Mammary epithelial cell (primary cell): ENCODE measurements at places on chromosomes 13 and 19.

DNA sequence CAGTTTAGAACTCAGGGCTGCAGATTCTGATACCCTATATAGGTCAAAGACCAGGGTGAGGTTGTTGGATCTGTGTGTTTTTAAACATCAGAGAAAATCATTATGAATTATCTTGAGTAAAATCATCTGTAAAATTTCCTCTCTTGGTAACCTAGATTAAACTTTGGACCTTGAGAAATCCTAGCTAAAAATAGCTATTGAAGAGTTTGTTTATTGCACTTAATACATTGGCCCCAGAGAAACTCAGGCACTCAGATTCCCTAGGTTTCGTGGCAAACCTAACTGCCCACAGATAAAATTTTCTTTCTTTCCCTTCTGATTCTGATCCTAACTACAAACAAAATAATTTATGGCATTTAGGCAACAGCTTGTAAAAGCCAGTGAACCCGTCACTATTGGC, 102.3 kb downstream of the GPC6 start:
- DNase-seq: no peak

DNA sequence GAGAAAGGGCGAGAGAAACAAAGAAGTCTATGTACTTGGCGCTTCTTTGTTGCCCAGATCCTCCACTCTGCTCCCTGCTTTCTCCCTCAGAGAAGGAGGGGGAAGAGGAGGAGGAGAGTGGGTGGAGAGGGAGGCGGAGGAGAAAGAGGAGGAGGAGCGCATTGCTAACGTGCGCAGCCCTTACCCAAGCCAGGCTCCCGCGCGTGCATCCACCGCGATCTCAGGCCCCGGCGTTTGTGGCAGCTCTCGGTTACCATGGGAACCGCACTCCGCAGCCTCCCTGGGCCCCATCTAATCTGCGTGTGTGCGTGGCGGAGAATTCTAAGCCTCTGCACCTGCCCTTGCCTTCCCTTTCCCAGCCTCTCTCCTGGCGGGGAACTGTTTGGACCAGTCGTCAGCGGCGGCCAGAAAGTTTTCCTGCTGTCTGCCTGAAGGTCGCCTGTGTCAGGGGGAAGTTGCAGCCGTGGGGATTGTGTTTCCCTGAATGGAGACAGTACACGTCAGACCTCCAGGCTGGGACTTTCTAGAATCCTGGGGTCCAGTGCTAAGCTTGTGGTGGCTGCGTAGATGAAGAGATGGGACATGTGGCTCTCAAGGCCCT, at the start of gene ERICH6B:
Gene ERICH6B (minus strand): TSS at position 239 of the 601 bp plus-strand sequence. CDS start 18,734 bp downstream, outside the sequence.
- no peak for DNase-seq

- DNase-seq: no peak
Observed at GRCh38 chr19:30446850-30447552, 74.8 kb downstream of the ZNF536 start.

GRCh38 chr13:57409121-57409520, 222.4 kb upstream of the PCDH17 start:
- DNase-seq: no peak

DNA sequence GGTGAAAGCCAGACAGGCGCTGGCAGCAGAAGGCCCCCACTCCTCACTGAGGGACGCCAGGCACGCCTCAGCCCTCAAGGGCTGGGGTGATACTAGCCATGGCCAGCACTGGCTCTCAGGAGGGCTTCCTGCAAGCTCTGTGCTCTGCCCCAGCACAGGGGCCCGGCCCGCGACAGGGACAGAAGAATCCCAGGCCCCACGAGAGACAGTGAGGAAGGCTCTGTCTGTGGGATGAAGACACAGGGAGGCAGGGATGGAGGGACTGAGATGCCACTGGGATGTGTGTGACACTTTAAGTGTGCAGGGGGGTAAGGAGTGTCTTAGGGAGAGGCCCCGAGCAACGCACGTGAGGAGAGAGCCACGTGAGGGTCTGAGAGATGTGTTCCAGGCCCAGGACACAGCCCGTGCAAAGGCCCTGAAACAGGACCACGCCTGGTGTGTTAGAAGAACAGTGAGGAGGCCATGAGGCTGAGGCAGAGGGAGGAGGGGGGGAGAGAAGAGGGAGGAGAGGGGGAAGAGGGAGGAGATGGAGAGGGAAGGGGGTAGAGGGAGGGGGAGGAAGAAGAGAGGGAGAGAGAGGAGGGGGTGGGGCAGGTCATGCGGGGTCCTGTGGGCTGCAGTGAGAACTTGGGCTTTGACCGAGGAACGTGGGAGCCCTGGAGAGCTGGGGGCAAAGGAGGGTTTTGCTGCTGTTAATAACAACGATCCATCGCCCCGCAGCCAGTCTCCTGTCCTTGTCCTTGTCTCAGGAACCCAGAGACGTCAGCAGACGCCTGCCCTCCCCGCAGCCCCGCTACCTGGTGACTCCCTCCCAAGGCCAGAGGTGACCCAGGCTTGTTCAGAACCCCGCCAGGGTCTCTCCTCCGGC, 7.2 kb downstream of the RPL36 start:
- no peak for DNase-seq

- DNase-seq: no peak
Observed at GRCh38 chr19:6811378-6811777, 38.9 kb downstream of the VAV1 start.

GRCh38 chr13:50236898-50237318, 221.7 kb downstream of the KCNRG start:
- no peak for DNase-seq

- no peak for DNase-seq
Observed at GRCh38 chr13:48221686-48222187, 11.3 kb upstream of the ITM2B start.

- no peak for DNase-seq
Observed at GRCh38 chr13:50593207-50593606, 250.3 kb downstream of the DLEU7 start.

GRCh38 chr13:98443329-98443728, 133.6 kb downstream of the STK24 start:
- peak; percentile 83 for DNase-seq

GRCh38 chr19:1265615-1266128, 3.5 kb upstream of the CIRBP start:
- peak; percentile 67 for DNase-seq

DNA sequence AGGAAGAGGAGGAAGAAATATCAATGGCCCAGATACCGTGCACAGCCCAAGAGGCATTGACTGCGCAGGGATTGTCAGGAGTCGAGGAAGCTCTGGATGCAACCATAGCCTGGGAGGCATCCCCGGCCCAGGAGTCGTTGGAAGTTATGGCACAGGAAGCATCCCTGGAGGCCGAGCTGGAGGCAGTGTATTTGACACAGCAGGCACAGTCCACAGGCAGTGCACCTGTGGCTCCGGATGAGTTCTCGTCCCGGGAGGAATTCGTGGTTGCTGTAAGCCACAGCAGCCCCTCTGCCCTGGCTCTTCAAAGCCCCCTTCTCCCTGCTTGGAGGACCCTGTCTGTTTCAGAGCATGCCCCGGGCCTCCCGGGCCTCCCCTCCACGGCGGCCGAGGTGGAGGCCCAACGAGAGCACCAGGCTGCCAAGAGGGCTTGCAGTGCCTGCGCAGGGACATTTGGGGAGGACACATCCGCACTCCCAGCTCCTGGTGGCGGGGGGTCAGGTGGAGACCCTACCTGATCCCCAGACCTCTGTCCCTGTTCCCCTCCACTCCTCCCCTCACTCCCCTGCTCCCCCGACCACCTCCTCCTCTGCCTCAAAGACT, 36.0 kb downstream of the KEAP1 start:
- DNase-seq: no peak

GRCh38 chr13:41835871-41836270, 125.0 kb downstream of the VWA8 start:
- DNase-seq: no peak

DNA sequence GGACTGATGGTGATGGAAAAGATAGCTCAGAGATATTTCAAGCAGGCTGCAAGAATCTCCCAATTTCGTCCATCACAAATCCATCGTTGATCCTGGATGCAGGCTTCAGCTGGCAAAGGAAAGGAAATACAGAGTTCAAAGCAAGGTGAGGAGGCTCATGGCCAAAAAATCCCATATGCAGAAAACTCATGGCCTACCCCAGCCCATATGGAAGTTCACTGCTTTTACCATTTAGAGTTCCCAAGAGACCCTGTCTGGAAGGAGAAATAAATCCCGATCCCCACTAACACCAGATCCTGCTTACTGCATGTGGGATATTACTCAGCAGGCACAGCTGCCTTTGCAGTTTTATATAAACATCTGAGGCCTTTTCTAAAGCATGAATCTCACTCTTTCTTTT, 412.9 kb upstream of the SPRY2 start:
- no peak for DNase-seq

DNA sequence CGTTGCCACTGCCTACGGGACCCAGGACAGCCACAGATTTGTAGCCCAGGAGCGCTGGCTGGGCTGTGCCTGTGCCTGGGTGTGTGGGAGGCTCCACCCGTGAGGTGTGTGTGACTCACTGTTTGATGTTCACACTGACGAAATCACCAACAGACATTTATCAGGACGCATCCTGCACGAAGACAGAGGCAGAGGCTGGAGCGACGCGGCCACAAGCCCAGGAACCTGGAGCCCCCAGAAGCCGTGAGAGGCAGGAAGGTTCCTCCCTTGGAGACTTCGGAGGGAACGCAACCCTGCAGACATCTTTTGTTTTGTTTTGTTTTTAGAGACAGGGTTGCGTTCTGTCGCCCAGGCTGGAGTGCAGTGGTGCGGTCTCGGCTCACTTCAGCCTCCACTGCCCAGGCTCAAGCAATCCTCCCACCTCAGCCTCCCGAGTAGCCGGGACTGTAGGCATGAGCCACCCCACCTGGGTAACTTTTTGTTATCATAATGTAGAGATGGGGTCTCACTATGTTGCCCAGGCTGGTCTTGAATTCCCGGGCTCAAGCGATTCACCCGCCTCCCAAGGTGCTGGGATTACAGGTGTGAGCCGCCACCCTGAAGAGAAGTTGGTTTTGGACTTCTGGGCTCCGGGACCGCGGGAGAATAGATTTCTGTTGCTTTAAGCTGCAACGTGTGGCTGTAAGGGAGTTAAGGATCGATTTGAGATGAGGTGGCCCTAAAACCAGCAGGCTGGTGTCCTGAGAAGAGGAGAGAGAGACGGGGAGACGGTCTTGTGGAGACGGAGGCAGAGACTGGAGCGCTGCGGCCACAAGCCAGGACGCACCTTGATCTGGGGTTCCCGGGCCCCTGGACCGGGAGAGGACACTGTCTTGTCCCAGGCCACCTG, 24.9 kb upstream of the WDR18 start:
- peak; percentile 40 for DNase-seq

DNA sequence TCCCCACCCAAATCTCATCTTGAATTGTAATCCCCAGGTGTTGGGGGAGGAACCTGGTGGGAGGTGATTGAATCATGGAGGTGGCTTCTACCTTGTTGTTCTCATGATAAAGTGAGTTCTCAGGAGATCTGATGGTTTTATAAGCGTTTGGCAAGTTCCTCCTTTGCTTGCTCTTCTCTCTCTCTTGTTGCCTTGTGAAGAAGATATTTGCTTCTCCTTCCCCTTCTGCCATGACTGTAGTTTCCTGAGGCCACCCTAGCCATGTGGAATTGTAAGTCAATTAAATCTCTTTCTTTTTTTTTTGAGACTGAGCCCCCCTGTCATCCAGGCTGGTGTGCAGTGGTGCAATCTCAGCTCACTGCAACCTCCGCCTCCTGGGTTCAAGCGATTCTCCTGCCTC, 34.4 kb downstream of the VSTM1 start:
- DNase-seq: no peak

GRCh38 chr13:74966814-74967424, 515.0 kb downstream of the TBC1D4 start:
- DNase-seq: no peak

GRCh38 chr19:584240-585001, 5.3 kb upstream of the HCN2 start:
- DNase-seq: no peak

DNA sequence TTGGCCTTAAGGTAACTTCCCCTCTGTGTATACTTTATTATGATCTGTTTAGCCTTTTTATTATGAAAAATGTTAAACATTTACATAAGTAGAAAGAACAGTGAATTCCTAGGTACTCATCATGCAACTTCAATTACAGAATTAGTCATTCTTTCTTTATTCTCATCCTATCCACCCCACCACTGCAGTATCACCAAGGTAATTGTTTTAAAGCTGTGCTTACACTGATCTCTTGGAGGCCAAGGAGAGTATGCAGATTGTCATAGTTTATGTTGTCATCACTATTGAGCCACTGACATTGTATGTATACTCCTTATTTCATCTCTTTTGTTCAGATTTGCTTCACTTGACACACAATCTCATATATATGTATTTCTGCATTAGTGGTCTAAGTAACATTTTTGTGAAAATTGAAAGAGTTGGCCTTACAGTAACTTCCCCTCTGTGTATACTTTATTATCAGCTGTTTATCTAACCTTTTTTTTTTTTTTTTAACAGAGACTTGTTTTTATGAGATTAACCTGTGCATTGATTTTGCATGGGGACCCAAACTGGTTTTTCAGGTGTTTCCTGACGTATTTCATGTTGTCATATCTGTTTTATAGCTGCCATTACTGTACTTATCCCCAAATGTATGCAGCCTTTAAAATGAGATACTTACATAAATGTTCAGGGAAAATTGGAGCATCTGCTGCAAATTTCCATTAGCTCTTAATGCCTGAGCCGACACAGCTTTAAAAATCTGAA, 4.5 kb downstream of the ZNF507 start:
- no peak for DNase-seq

GRCh38 chr19:11435833-11436313, 438 bp downstream of the PRKCSH start:
- no peak for DNase-seq

DNA sequence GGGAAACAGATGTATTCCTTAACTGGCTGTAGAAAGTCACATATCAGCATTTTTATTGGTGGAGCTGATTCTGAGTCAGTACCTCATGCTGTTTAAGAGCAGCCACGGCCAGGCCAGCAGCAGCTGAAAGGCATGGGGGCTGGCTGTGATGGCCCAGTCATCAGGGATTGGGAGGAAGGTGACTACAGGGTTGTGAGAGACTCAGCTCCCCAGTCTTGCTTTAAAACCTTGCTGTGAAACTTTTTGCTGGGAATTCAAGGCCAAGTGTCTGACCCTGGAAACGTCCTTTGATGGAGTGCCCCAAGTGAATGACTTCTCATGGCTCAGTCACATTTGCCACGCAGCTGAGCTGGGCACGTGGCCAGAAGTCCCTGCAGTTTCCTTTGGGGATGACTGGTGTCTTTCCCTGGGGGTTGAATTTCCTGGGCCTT, 39.1 kb upstream of the RNF113B start:
- DNase-seq: peak; percentile 19

GRCh38 chr19:32388393-32388855, 17.1 kb upstream of the DPY19L3 start:
- DNase-seq: no peak

DNA sequence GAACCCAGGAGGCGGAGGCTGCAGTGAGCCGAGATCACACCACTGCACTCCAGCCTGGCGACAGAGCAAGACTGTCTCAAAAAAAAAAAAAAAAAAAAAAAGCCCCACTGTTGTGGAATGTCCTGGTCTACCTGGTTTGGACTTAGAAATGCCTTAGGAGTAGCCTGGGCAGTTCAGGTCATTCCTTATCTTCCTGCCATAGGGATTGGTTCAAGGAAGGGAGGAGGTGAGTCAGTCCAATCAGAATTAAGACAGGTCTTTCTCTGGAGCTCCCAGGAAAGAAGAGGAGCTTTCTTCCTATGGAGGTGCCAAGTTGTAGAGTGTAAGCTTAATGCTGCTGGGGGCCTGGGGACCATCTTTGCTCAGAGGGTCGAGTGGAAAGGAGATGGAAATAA, 44.8 kb downstream of the SIPA1L3 start:
- DNase-seq: no peak

GRCh38 chr19:6682607-6683128, 12.7 kb upstream of the TNFSF14 start:
- no peak for DNase-seq

GRCh38 chr19:2221918-2222317, 14.2 kb downstream of the PLEKHJ1 start:
- DNase-seq: no peak

GRCh38 chr13:24742294-24742693, 21.7 kb upstream of the RNF17 start:
- peak; percentile 11 for DNase-seq
